Chondrocyte (in vitro differentiated cells): ENCODE measurements at places on chromosomes 7 and 10. TPM values are rescaled to one million over a fixed set of nuclear protein-coding genes. Genes with fewer than 3 reads are reported as not detected.

The ZNF365 gene
- 5.2 to 10.9 TPM (median 6.0 TPM) in 3 replicates for total RNA-seq

The FOXP2 gene
- total RNA-seq, result 12.1 to 23.1 TPM (median 12.8 TPM) in 3 replicates

The SFRP5 gene
- 0.31 to 0.80 TPM (median 0.35 TPM) in 3 replicates for total RNA-seq

The VAX1 gene
- 5.2 TPM in 1 of 3 replicates, not detected in the others for total RNA-seq

The FKBP6 gene
- total RNA-seq, result not detected in 3 replicates

The SLC16A12 gene
- 2.6 to 5.2 TPM (median 2.8 TPM) in 3 replicates for total RNA-seq

The SPDYE6 gene
- not detected in 3 replicates for total RNA-seq

The AFAP1L2 gene
- total RNA-seq, result 1.6 to 2.9 TPM (median 1.8 TPM) in 3 replicates

The HOXA2 gene
- total RNA-seq, result 8.3 to 10.2 TPM in 2 of 3 replicates, not detected in the other

The CDH23 gene
- not detected in 3 replicates for total RNA-seq

The SUN3 gene
- total RNA-seq, result not detected in 3 replicates

The DUSP5 gene
- total RNA-seq, result 4.8 to 9.7 TPM (median 8.7 TPM) in 3 replicates

The VGF gene
- 0.22 to 0.26 TPM in 2 of 3 replicates, not detected in the other for total RNA-seq
